ENCODE measurements at places on chromosomes 4 and X. TPM values are rescaled to one million over a fixed set of nuclear protein-coding genes. Genes with fewer than 3 reads are reported as not detected.

Gene ZMAT1
- total RNA-seq, result 1.3 TPM

GRCh38 chr4:2266181-2266580, 4.3 kb upstream of the MXD4 start:
- DNase-seq, result no peak

DNA sequence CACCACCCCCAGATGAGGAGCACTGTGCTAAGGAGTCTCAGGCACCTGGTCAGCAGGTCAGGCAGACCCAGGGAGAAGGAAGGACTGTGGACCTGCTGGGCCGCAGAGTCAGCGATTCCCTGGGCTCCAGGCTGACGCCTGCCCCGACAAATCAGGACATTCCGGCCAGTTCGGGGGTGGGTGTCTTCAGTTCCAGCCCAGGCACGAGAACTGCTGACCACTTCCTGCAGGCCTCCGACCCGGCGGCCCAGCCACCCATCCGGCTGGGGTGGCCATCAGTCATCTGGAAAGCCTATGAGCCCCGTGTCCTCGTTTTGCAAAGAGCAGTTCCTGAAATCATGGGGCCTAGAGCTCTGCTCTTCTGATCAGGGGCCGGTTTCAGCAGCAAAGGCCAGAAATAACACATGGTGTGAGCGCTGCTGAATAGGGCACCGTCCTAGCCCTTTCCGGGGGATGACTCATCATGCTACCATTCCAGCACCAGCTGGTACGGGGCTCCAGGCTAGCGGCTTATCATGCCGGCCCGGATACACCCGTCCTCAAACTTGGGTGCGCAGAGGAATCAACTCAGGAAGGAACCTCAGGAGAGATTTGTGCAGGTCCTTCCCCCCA, 7.8 kb upstream of the SH3TC1 start:
- DNase-seq, result no peak

GRCh38 chr4:3291411-3291968, 1.3 kb upstream of the RGS12 start:
- no peak for DNase-seq

GRCh38 chrX:109372291-109372690, 109.6 kb downstream of the GUCY2F start:
- no peak for DNase-seq

Gene TBC1D14
- total RNA-seq, result 45.2 TPM

Measured in liver (tissue), 10 donors.